Activated T-helper 1 cell treated with anti-CD3 and anti-CD28 coated beads, Interleukin-12 subunit alpha, Interleukin-12 subunit beta, Interleukin-2, Interleukin-4 antibody, amounts not matched to agents 30 ng/mL and 10 ng/mL and 1 ng/mL, durations not matched to agents 14 hours and 24 hours and 36 hours (primary cell): ENCODE measurements at places on chromosomes 11 and 22.

DNA sequence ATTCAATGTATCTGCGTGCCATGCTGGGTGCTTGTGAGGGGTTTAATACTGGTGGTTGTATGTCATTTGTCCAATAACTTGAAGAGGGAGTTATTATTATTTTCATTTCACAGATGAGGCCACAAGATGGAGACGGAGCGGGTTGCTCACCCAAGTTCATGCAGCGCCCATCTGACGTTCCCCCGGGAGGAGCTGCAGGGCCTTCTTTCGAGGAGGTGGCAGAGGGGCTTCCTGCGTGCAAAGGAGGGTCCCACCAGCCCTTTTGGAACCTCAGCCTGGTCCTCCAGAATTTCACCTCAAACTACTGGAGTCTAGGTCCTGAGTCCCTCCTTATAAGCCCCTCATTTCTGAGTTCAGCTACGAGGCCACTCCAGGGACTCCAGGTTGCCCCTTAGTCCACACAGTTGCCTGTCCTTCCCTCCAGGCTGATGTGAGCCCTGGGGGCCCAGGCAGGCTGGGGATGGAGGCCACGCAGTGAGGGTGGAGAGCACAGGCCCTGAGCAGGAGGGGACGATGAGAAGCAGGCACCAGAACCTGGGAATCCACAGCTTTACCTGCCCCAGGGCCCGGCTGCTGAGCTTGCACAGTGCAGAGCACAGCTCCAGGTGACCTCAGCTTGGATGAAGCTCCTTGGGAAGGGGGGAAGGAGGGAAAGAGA is 2.9 kb upstream of the VSIG10L2 start:
- no peaks in the 10 kb centered on the region for H3K27me3 ChIP-seq
- no peak for DNase-seq
- H3K4me3 ChIP-seq = no peak overlapping the region
- no peak overlapping the region for H3K27ac ChIP-seq
- no peaks in the 10 kb centered on the region for H3K4me1 ChIP-seq

DNA sequence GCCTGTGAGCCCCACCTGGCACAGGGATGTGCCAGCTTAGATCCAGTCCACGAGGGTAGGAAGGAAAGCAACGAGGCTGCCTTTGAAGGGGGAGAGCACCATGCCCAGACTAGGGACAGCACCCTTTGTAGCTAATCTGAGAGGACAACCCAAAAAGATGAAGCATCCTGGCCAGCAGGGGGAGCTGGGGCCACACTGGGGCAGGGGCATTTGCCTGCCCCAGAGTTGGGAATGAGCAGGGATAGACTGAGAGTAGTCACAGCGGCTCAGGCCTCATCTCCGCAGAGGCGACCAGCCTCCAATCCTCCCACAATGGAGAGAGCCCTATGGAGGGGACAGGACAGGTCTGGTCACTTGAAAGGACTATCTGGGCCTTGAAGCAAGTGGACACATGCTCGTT is 16.4 kb downstream of the LMO1 start:
- DNase-seq = no peak
- no peaks in the 10 kb centered on the region for H3K4me1 ChIP-seq
- H3K27me3 ChIP-seq = peaks cover 18% of the 10 kb centered on the region

DNA sequence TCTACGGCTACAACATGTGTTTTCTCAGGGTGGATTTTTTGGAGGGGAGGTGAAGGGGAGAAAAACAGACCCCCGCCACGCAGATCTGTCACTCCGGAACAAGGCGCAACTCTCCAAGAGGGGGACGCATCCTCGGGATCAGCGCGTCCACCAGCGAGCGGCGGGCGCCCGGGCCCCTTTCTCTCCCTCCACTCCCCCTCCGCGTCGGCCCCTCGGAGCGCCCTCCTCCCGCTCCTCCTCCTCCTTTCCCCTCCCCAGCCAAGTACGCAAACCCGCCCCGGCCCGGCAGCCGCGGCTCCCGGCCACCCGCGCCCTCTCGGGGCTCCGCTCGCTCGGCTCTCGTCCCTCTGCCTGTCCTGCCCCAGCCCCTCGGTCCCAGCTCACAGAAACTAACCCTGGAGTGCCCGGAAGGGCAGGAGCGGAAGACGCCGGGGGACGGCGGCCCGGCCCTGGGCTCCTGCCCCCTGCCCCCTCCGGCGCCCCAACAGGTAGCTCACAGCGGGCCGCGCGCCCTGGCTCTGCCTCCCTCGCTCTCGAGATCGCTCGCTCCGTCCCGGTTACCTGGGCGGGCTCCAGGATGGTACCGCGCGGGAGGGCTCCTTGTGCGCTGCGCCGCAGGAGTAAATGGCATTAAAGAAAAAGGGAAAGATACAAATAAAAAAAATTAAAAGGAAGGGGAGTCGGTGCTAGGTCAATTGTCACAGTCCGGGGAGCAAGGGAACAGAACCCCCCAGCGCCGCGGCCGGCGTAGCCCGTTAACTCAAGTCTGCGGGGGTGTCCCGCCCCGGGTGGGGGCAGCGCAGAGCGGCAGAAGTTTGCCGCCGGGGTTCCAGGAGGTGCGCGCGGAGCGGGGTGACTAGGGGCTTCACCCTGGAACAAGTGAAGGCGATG is 131.4 kb upstream of the C11orf58 start:
- H3K36me3 ChIP-seq = peaks cover 6% of the 10 kb centered on the region
- no peak for DNase-seq
- peaks cover 52% of the 10 kb centered on the region for H3K27me3 ChIP-seq
- peak overlapping the region; percentile 51 for H3K27ac ChIP-seq
- H3K4me1 ChIP-seq = peaks cover 8% of the 10 kb centered on the region

DNA sequence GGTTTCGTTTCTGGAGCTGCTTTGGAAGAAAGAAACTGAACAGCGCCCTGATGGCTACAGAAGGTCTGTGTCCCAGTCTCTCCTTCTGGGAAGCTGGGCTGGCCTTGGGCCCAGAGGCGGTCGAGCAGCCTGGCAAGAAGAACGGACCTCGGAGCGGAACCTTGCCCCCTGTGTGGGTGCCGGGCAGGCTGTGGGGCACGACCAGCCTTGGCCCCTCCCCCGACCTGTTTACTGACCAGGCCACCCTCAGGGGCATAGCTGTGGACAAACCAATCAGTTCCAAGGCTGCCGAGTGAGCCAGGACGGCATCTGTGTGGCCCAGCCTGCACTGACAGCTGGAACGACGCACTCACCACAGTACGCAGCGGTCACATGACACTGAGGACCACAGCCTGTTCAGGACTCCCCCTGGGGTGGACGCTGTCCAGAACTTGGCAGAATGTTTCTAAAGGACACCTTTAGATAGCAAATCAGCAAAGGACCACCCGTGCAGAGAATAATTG is 7.2 kb downstream of the PIM3 start:
- DNase-seq = no peak
- no peaks in the 10 kb centered on the region for H3K27me3 ChIP-seq
- H3K27ac ChIP-seq = peak overlapping the region; percentile 52
- no peak overlapping the region for H3K4me3 ChIP-seq

GRCh38 chr22:39710380-39711150 is 140.0 kb downstream of the CACNA1I start:
- no peaks in the 10 kb centered on the region for H3K36me3 ChIP-seq
- no peak for DNase-seq
- H3K4me3 ChIP-seq = no peak overlapping the region
- no peak overlapping the region for H3K27ac ChIP-seq
- H3K4me1 ChIP-seq = no peaks in the 10 kb centered on the region

DNA sequence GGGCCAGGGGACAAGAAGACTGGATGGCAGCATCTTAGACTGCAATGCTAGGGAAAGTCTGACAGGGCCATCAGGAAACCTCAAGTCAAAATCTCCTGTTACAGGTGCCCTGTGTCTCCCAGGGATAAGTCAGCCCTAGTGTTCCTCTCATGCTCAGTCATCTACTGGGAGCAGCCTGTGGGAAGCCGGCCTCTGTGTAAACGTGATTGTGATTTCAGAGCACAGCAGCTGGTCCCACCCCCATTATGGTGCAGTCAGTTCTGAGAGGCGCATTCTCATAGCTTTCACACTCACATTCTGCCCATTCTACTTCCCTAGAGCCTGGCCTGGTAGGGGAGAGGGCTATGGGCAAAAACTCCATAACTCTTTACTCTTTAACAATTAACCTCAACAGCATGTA is 7.2 kb upstream of the SLN start:
- H3K4me1 ChIP-seq = no peaks in the 10 kb centered on the region
- H3K4me3 ChIP-seq = no peak overlapping the region
- no peak for DNase-seq
- H3K27ac ChIP-seq = no peak overlapping the region
- H3K27me3 ChIP-seq = peaks cover 3% of the 10 kb centered on the region

DNA sequence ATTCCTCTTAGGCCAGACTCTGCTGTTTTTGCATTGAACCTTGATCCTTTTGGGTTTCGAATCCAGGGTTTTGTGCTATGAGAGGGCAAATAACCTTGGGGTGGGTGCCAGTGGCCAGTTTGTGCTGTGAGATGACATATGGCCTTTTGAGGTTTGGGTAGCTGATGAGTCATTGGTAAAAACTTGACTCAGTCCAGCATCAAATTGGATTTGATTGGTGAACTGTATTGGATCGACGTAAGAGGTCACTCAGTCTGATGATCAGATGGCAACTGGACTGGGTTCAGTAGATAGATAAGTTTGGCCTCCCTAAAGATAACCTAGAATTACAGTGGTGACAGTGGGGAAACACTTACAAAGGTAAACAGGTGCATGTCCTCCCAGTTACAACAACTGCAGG is 41.0 kb upstream of the XKR3 start:
- H3K36me3 ChIP-seq = no peaks in the 10 kb centered on the region
- no peak overlapping the region for H3K27ac ChIP-seq
- no peak for DNase-seq
- H3K4me3 ChIP-seq = no peak overlapping the region

GRCh38 chr11:26331911-26332571 is at the start of gene ANO3:
TSS of gene ANO3 (plus strand) at chr11:26332130. CDS start at chr11:26332276, 146 bp downstream.
- H3K4me1 ChIP-seq = no peaks in the 10 kb centered on the region
- no peaks in the 10 kb centered on the region for H3K36me3 ChIP-seq
- no peak within 1 kb of the TSS for H3K27ac ChIP-seq
- DNase-seq = no peak

DNA sequence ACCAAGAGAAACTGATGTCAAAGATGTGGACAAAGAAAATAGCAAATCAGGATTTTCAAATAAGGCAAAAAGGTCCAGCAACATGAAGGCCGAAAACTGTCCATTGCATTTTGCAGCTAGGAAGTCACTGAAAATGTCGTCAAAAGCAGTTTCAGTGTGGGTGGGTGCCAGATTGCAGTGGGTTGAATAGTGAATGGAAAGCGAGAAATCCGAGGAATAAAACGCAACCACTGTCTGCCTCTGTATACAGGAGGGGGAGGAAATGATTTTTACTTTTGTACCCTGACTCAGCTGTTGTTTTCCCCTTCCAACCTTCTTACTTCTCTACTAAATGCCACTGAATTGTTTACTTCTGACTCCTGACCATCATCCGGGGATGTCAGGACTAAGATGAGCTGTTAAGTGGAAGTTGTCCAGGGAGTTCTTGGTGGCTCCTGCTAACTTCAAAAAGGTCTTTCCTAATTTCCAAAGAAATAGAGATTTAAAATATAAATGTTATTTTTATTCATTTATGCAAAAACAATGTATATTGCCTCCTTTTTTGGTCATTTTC is 64.9 kb upstream of the BIRC3 start:
- no peaks in the 10 kb centered on the region for H3K4me1 ChIP-seq
- H3K27me3 ChIP-seq = peaks cover 1% of the 10 kb centered on the region
- DNase-seq = no peak

DNA sequence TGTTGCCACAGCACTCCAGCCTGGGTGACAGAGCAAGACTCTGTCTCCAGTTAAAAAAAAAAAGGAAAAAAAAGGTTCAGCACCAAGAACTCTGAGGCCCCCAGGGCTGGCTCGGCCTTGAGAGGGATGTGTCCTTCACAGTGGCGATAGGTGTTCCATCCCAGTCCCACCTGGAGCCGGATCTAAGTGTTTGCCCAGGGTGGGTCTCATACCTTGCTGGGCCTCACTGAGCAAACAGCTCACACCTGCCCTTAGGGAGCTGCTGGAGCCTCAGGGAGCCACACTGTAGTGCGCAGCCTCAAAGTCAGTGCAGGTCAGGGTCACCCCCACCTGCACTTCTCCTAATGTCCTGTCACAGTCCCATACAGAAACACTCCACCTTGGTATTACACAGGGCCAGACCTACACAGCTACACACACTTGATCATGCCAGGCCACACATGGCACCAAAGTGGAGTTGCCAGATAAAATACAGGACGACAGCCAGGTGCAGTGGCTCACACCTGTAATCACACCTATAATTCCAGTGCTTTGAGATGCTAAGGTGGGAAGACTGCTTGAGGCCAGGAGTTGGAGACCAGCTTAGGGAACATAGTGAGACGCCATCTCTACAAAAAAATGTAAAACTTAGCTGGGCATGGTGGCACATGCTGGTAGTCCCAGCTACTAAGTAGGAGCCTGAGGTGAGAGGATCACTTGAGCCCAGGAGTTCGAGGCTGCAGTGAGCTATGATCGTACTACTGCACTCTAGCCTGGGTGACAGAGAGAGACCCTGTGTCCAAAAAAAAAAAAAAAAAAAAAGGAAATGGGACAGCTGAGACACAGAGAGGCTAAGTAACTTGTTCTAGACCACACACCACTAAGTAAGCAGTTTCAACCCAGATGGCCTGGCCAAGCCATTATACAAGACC is 7.3 kb downstream of the STARD10 start:
- no peaks in the 10 kb centered on the region for H3K27me3 ChIP-seq
- DNase-seq = no peak
- peaks cover 26% of the 10 kb centered on the region for H3K4me1 ChIP-seq
- no peaks in the 10 kb centered on the region for H3K36me3 ChIP-seq
- no peak overlapping the region for H3K4me3 ChIP-seq
- no peak overlapping the region for H3K27ac ChIP-seq

DNA sequence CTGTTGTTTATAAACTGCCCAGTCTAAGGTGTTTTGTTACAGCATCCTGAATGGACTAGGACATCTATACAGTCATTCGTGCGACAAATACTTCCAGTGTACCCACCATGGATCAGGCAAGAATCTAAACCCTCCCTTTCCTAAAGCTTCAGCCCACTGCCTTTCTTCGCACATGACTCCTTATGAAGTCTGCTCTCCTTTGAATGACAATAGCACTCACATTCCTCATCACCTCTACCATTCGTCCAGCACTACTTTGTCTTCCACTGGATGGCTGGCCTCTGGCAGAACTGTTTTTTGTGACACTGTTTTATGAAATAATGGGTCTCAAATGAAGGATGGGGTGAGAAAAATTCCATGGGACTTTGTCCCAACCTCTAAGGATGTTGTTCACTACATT is 89.8 kb upstream of the LIN7C start:
- no peak overlapping the region for H3K4me3 ChIP-seq
- no peaks in the 10 kb centered on the region for H3K4me1 ChIP-seq
- H3K36me3 ChIP-seq = no peaks in the 10 kb centered on the region
- no peaks in the 10 kb centered on the region for H3K27me3 ChIP-seq
- no peak overlapping the region for H3K27ac ChIP-seq
- no peak for DNase-seq

DNA sequence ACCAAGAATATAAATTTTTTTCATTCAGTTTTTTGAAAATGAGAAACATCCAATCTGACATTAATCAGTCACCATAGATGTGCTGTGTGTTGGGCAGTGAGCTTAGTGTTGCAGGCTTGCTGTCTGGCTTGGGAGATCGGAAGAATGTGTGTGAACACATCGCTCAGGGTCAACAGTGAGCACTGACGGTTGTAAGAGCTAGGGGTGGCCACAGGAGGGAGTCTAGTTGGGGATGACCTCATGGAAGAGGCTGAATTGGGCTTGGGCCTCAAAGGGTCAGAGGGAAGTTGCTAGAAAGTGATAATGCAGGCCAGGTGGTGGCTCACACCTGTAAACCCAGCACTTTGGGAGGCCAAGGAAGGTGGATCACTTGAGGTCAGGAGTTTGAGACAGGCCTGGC is 375.4 kb downstream of the DDX10 start:
- no peaks in the 10 kb centered on the region for H3K27me3 ChIP-seq
- no peaks in the 10 kb centered on the region for H3K36me3 ChIP-seq
- H3K4me1 ChIP-seq = no peaks in the 10 kb centered on the region
- no peak overlapping the region for H3K27ac ChIP-seq
